Kidney (tissue), 22 donors: ENCODE measurements at places on chromosomes 1 and 21.

- DNase-seq, result no peak
Measured at GRCh38 chr1:14071581-14071980, 371.6 kb downstream of the PRDM2 start.

DNA sequence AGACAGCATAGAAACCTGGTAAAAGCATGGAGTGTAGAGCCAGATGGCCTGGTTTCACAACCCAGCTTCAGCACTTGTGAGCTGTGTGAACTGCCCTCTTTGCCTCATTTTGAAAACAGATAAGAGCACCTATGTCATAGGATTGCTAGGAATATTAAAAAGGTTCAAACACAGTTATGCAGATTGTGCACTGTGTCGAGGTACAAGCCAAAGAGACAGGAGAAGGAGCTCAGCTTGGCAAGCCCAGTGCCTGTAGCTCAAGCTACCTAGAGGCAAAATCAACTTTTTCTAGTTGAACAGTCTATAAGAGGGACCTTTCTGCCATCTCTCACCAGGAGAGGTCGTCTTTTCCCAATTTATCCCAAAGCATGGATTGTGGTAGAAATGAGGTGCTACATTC, 5.0 kb downstream of the CHODL start:
- no peak for DNase-seq

DNA sequence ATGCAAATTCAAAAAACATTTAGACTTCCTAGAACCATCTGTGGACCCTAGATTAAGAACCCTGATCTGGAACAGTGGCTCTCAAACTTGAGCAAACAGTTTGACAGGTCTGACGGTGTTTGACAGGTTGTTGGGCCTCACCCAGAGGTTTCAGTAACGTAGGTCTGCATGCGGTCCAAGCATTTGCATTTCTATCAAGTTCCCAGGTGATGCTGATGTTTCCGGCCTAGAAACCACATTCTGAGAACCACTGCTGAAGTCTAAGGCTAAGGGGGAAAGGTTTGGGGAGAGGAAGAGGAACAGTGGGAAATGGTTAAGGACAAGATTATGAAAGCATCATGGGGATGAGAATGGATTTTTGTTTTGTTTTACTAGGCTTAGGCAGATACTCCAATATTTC, 48.6 kb downstream of the MDM4 start:
- DNase-seq, result no peak

DNA sequence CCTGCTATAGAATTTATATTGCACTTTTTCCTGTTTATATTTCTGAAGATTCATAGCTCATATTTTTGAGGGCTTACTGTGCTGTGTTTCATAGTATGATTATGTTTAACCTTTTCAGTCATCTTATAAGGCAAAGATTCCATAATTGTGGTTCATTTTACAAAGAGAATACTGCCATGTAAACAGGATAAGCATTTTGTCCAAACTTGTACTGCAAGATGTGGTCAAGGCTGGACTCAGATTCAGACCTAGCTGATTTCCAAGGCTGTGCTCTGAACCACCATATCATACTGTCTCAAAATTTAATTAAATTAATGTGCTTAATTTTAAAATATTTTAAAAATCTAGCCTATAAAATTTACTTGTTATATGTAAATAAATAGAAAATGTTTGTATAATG, 31.4 kb downstream of the STXBP3 start:
- no peak for DNase-seq

DNA sequence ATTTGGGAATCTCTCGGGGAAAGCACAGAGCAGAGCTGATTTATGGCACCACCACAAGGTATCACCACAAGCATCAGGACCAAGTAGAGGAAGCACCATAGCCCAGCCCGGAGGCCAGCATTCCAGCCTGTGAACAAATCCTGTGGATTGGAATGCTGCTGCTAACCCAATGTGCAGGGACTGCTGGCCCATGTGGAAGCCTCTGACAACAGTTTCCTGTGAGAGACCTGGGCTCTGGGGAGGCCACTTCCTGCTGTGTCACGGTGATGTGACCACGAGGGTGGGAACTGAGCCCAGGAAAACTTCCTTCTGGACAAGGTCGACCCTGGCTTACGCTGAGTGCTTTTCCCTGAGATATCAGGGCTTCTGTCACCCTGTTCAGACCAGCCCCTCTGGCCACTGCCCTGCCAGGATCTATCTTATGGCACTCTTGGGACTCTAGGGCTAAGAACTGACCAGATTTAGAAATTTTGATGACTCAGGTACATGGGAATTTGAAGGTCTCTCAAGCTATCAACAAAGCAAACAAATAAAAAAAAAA, 88.3 kb upstream of the NGF start:
- peak; percentile 56 for DNase-seq

- no peak for DNase-seq
Measured at GRCh38 chr1:80536461-80536860, 1264.3 kb upstream of the ADGRL2 start.

GRCh38 chr1:207109004-207109403, 5.0 kb downstream of the C4BPA start:
- DNase-seq, result no peak

- no peak for DNase-seq
Measured at GRCh38 chr1:195773931-195774330, 834.3 kb downstream of the KCNT2 start.

DNA sequence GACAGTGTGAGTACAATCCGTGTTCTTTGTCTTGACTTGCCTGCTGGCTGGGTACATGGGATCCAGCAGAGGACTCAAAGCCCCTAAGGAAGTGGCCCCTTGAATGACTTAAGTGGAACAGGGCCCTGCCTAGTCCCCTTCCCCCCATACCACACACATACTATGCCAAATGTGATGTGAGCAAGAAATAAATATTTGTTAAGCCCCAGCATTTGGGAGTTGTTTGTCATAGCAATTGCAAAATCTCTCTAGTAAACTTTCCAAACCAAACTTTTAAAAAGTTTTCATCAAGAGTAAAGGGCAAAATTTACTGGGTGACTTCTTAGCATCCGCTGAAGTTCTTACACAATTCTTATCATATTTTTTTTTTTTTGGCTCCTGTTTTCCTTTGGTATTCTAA, 32.5 kb upstream of the CACHD1 start:
- DNase-seq, result no peak

DNA sequence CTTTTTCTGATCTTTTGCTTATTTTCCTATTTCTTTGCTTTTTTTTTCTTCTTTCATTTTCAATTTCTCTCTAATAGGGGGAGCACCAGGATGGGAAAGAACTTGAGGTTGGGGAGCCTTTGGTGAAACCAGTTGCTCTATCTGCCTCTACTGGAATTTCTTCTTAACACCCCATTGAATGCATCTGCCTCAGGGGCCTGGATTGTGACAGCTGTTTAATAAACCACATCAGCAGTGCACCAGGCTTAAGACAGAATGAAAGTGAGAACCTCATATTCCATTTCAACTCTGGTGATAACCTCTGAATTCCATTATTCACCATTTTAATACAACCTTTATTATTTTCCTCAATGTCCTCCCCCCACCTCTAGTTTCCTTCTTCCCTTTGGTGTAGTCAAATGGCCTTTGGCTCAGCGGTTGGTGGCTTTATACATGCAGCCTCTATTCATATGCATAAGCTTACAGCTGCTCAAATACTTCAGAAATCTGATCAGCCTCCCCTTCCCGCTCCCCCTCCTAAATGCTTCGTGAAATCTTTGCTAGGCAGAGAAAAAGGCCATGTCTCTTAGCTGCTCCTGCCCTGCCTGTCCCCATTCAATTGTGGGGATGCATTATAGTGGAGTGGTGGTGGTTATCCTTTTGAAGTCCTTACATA, 537.3 kb upstream of the PLXNA2 start:
- no peak for DNase-seq

GRCh38 chr1:31101147-31101502, 35.6 kb upstream of the PUM1 start:
- DNase-seq, result no peak

DNA sequence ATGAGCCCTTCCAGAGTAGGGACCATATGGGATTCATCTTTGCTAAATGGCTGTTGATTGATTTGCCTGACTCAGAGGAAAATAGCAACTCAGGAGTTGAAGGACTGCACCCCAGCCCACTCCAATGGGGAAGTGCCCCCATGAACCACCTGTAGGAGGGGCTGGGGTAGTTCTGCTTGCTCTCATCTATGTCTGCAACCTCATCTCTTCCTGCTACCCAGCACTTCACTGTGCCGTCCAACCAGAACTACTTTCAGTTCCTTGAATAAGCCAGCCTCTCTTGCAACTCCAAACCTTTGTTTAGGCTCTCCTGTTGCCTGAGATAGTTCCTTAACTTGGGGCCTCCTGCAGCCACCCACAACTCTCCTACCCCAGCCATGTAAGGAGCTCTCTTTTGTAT, 26.6 kb downstream of the BEND5 start:
- DNase-seq, result no peak

- DNase-seq, result no peak
Measured at GRCh38 chr1:45545019-45545493, 5.6 kb upstream of the AKR1A1 start.
